ENCODE measurements at places on chromosomes 7 and 10. TPM values are rescaled to one million over a fixed set of nuclear protein-coding genes. Genes with fewer than 3 reads are reported as not detected.

- no peak for DNase-seq
These were observed 92.1 kb downstream of the ZNF467 start for GRCh38 chr7:149681274-149681673.

DNA sequence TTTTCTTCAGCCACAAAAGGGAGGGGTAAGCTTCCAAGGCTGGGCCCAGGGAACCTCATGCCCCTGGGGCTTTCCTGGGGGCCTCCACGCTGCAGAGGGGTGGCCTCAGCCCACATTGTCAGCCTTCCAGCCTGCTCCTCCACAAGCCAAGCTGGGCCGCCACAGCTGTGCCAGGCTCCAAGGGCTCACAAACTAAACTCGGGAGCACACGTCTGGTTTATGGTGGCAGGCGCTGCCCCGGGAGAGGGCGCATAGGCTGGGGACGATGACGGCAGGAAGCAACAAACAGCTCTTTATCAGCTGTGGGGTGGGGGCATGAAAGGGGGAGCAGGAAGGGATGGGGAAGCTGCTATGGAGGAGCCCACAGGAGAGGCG is 6.3 kb upstream of the CDH23 start:
- DNase-seq = no peak

DNA sequence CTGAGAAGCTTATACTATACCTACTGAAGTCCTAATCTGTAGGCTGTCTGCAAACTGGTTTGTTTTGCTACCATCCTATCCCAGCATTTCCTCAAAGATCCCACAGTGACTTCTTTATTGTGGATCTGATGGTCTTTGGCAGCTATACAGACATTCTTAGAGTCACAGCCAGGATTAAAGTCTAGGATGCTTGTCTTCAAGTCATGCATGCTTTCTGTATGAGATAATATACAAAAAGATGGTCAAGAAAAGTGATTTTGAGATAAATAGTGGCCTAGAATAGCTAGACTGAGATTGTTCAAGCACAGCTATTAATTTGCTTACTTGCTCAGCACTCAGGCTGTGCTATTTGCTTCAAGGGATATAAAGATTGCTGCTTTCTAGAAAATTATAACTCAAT is 454.4 kb downstream of the AUTS2 start:
- DNase-seq = no peak

DNA sequence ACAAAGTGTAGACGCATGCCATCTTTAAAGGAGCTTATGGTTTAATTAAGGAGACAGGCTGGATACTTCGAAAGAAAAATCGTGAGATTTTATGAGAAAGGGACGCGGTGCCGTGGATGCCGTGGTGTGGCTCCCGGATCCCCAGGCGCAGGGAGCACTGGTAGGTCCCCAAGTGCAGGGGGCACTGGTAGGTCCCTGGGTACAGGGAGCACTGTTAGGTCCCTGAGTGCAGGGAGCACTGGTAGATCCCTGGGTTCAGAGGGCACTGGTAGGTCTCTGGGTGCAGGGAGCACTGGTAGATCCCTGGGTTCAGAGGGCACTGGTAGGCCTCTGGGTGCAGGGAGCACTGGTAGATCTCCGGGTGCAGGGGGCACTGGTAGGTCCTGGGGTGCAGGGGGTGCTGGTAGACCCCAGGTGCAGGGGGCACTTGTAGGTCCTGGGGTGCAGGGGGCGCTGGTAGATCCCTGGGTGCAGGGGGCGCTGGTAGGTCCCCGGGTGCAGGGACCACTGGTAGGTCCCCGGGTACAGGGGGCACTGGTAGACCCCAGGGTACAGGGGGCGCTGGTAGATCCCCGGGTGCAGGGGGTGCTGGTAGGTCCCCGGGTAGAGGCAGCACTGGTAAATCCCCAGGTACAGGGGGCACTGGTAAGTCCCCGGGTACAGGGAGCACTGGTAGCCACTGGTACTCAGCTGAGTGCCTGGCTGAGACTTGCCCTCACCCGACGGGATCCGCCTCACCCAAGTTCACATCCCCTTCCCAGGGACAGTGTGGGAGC is 14.1 kb downstream of the PRKAG2 start:
- DNase-seq = no peak

GRCh38 chr7:137873979-137874777 is 27.4 kb upstream of the DGKI start:
- no peak for DNase-seq

GRCh38 chr7:137755427-137755826 is 91.3 kb downstream of the DGKI start:
- no peak for DNase-seq

DNA sequence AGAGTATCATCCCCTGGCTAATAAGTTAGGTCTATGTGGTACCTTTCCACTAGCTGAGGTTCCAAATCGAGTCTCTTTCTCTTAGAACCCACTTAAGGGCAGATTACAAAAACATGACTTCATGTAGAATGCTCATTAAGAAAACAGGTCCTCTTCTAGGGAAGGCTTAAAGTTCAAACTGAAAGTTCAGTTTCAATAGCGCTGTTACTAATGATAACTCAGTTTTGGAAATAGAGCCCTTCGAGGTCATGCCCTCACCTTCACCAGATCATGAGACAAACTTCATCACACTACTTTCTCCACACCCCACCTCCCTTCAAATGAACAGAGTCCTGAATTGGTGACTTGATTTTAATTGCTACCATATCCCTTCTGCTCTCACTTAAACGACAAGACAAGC is 26.2 kb downstream of the HGF start:
- DNase-seq = no peak

GRCh38 chr7:98283127-98283886 is 1.8 kb downstream of the BRI3 start:
- no peak for DNase-seq

DNA sequence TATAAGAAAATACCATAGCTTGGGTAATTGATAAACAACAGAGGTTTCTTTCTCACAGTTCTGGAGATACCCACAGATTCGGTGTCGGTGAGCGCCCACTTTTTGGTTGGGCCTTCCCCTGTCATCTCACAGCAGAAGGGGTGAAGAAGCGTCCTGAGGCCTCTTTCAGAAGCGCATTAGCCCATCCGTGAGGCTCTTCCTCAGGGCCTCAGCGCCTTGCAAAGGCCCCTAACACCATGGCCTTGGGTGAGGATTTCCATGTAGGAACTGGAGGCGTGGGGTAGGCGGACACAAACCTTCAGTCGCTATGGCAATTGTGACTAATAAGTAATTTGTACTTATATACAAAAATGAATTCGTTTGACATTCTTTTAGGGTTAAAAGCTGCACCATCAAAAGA is 316.0 kb downstream of the PTPRN2 start:
- no peak for DNase-seq

- DNase-seq = no peak
These were observed at the start of gene PLA2G12B for GRCh38 chr10:72954596-72955554. Gene PLA2G12B, minus strand, starts transcription at chr10:72954806. Its CDS starts 121 bp downstream, at chr10:72954685.

- DNase-seq = no peak
These were observed 2.1 kb downstream of the PAXIP1 start for GRCh38 chr7:155000795-155001194.

DNA sequence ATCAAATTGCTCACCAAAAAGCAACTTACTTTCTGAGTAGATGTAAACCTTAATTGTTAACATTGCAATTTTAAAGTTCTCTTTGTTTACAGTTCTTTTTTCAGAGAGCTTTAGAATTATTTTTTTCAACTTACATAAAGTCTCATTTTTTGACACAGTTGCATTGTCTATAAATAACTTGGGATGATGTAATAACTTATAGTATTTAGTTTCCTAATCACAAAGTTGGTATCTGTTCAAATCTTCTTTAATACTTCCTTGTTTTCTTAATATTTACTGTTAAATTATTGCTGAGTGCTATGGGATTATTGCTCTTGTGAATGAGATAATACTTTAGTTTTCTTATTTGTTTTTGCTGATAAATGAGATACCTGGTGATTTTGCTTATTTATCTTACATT is 18.9 kb upstream of the SUV39H2 start:
- DNase-seq = no peak

DNA sequence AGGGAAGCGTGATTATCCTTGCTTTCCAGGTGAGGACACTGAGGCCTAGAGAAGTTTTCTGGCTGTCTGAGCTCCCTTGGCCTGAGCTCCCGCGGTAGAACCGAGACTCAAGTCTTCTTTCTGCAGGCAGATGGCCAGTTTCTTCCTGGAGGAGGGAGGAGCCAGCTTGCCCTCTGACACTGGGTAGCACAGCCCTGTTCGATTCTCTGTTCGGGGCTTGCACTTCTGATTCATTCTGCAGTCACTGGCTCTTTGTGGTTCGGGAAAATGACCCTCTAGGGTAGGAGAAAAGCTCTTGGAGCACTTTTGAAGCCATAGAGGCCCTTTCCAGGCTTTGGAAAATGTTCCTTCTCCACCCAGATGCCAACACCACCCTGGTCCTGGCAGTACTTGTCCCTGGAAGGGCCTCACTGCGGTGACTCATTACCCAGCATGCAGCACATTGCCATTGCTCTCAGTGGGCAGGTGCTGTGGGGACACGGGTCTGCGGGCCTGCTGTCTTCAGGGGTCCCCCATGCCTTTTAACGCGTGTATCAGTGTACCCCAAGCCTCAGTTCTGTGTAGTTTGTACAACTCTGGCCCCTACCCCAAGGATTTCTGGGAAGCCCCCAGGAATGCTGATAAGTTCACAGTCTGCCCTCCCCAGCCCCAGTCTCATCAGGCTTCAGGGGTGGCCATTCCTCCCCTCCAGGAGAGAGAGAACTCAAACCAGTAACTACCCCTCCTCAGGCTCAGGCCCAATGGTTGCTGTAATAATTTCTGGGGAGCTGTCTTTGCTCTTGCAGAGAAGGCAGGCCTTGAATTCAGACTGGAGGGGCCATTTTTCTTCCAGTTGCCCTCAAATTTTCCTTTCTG is 11.9 kb downstream of the CHST3 start:
- peak; percentile 89 for DNase-seq

DNA sequence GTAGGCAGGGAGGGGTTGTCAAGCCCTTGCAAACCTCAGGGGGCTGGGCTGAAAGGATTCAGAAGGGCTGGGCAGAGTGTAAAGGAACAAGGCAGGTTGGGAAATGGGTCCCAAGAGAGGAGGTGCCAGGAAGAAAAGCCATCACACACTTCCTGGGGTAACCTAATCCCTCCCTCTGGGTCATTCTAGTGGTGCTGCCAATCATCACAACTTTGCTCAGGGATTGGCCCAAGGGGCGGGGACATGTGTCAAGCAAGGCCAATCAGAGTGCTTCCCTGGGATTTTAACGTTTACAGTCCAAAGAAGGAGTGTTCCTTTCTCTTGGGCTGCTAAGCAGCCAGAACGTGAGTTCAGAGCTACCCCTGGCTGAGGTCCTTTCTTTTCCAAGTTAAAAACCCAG is 57.1 kb upstream of the NPTX2 start:
- no peak for DNase-seq

GRCh38 chr10:707861-708260 is 18.4 kb upstream of the DIP2C start:
- DNase-seq = no peak

DNA sequence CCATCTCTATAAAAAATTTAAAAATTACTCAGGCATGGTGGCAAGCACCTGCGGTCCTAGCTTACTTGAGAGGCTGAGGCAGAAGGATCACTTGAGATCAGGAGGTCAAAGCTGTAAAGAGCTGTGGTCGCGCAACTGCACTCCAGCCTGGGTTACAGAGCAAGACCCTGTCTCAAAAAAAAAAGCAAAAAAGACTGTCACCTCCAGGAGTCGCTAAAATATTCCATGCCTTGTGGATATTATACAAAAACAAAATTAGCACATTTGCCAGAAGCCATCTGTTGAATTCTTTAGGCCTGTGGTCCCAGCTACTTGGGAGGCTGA is 87.0 kb upstream of the SDK1 start:
- DNase-seq = no peak

DNA sequence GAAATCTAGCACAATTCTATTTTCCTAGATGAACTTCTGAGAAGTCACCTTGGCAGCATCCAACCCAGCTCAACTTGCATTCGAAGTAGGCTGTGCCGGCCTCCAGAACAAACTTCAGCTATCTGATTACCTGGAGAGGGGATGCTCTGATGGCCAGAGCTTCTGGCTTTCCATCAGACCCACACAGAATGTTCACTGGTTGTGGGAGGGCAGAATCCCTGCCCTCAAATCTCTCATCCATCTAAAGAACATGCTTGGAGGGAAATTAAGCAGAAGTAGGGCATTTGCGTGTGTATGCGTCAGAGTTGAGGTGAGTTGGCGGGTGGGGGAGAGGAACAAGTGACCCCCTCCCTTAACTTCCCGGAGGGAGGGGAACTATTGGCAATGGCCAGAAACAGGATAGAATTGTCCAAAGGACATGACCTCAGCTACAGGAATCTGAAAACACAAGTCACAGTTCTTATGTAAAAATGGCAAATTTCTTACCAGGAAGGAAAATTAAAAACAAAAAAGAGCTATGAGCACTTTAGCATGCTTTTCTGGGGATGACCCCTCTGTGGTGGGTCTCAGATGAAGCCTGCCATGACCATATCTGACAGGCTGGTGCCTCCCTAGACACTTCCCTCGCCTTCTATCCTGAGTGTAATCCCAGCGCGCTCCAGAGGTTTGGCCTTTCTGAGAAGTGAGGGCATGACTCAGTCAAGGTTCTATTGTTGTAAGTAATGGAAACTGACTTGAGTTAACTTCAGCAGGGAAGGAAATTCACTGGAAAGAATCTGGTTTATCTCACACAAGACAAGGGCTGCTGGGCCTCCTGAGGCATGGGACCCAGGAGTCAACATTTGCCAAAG is 278.8 kb downstream of the RPS24 start:
- no peak for DNase-seq

DNA sequence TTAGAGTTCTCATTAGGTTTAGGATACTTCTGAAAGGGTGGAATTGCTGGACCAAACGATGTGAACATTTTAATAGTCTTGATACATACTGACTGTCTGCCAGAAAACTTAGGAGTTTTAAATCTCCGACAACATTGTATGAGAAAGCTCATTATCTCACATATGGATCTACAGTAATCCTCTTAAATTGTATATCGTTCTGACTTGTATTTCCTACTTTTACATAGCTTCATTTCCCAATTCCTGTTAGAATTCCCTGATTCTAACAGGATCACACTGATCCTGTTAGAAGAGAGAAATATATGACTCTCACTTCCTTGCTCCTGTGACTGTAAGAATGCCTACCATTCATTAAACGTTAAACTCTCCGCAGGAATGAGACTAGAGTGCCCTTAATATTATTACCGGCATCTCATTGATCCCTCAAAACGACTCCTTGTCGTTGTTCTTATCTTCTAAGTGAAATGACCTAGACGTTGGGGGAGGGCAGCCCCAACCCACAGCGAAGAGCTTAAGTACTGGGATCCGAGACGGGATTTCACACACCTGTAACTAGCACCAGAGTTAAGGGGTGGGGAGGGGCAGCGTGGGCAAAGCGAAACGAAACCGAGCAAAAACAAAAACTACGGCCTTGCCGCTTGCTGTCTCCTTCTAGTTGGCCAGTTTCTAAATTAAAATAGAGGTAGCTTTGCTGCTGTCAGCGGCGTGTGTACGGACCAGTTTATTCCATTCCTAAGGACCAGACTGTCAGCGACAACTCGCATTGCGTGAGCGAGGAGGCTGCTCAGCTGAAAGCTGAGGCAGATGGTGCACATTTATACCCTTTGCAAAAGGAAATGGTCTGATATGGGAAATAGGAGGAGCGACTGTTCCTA is 678 bp upstream of the TMEM106B start:
- DNase-seq = no peak

Gene MYL10
- polyA plus RNA-seq = not detected

Gene ALOX5
- not detected for polyA plus RNA-seq

Gene DLX6
- polyA plus RNA-seq = not detected

Gene FAM25G
- 1.4 TPM for polyA plus RNA-seq

Gene LIPF
- not detected for polyA plus RNA-seq

Gene LIPM
- not detected for polyA plus RNA-seq

Gene ELMO1
- polyA plus RNA-seq = 0.07 TPM

Gene OR6V1
- not detected for polyA plus RNA-seq

Gene TEX47
- polyA plus RNA-seq = not detected

Gene TRIM74
- polyA plus RNA-seq = 0.03 TPM

Gene BCCIP
- 44.1 TPM for polyA plus RNA-seq

Gene ENKUR
- polyA plus RNA-seq = not detected

Gene NUTM2B
- polyA plus RNA-seq = 0.52 TPM

Measured in mammary epithelial cell (primary cell).